ENCODE measurements at places on chromosomes 6 and 20.

- no peak for DNase-seq
These were observed 42.0 kb downstream of the FBXL4 start for GRCh38 chr6:98905759-98906158.

DNA sequence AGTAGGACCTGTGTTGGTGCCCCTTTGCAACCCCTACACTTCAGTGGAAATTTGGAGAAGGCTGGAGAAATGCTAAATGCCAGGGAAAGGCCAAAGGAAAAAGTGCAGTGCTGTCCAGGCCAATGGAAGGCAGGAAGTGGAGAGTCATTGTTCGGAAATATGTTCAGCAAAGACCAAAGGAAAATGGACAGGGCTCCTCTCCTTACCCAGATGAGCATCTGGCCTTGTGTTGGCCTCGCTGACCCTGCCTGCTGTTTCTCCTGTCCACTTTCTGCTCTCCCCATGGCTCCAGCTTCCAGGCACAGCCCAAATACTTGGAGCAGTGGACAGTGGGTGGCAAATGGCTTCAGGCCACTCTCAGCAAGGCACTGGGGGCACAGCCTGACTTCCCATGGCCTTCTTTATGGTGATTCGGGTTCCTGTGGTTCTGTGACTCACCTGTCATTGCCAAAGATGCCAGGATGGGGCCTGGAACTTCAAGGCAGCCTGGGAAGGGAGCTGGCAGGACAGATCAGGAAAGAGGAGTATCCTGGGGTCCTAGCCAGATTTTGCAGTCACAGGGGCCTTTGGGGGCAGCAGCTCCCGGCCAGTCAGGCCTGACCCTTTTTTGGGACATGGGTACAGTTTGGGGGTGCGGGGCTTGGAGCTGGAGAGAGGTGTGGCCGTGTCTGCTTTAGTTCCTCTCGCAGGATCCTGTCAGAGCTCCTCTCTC lies 190.9 kb upstream of the SLC24A3 start:
- DNase-seq: no peak

GRCh38 chr20:17613328-17614175 lies 43.7 kb downstream of the DSTN start:
- no peak for DNase-seq

GRCh38 chr20:33006776-33007375 lies 628 bp upstream of the BPIFB2 start:
- DNase-seq: no peak

DNA sequence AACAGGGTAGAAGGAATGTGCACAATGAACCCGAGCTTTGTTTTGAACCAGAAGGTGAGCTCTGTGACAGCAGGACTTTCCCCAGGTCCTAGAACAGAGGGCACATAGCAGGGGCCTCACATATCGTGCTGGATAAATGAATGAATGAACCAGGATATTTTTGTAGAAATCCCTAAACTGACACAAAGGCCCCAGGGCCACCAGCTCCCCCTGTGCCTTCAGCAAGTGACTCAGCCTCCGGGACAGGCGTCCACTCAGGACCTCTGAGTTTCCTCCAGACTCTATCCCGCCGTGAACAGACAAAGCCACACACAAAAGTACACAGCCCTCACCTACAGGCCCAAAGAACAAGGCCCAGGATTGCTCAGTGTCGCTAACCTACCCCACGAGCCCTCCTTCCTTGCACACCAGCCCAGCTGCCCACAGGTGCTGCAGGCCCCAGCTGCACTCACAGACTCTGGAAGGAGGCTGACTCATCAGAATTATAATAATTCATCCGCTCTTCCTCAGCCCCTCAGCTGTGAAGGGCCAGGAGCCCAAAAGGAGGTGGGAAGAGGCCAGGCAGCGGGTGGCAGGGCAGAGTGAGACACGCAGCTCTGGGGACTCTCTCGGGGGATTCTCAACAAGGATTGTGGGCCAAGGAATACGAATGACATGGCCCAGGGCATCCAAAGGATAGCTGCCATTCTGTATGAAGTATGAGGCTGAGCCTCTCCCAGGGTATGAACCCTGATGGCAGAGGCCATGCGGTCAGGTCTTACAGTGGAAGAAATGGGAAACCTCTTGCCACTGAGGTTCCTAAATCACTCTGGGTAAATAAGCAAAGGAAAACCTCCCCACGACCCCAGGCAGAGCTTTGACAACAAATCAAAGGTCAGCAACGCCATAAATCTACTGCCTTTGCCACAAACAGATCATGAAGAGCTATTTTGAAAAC lies 40.9 kb downstream of the SUMO4 start:
- DNase-seq: no peak

DNA sequence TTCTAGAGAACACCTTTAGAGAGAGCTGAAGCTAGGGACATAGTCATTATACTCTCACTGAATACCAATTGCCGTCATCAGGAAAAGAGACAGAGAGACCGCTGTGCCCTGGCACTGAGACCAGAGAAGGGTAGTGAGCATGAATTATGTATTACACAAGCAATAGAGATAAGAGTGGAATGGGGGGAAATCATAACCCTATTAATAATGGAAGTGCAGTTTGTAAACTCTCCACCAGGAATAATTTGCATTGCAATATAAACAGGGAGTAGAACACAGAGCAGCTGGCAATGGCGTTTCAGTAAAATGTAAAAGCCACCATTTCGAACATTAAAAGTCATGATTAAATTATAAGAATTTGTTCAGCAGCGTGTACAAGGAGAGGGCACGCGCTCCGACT lies 244.5 kb downstream of the MAFB start:
- DNase-seq: no peak

DNA sequence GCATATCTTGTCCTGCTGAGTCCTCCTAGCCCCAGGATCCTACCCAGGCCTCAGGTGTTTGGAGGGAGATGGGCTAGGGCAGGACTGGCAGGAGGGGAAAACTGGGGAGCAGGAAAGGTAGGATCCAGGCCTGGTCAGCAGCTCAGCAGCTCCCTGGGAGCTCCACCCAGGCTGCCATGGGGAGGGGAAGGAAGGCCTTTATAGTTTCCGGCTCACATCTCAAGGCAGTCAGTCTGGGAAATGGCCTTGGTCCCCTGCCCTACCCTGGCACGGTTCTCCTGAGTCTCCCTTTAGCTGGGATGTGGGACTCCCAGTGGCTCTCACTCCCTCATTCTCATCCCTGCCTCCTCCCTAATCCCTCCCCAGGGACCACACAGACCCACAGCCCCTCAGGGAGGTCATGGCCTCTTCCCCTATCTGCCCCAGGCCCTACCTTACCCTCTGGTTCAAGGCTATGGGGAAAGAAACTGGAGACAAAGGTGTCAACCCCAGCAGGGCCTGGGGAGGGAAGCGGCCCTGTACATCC lies 1.6 kb downstream of the SLC44A4 start:
- no peak for DNase-seq

DNA sequence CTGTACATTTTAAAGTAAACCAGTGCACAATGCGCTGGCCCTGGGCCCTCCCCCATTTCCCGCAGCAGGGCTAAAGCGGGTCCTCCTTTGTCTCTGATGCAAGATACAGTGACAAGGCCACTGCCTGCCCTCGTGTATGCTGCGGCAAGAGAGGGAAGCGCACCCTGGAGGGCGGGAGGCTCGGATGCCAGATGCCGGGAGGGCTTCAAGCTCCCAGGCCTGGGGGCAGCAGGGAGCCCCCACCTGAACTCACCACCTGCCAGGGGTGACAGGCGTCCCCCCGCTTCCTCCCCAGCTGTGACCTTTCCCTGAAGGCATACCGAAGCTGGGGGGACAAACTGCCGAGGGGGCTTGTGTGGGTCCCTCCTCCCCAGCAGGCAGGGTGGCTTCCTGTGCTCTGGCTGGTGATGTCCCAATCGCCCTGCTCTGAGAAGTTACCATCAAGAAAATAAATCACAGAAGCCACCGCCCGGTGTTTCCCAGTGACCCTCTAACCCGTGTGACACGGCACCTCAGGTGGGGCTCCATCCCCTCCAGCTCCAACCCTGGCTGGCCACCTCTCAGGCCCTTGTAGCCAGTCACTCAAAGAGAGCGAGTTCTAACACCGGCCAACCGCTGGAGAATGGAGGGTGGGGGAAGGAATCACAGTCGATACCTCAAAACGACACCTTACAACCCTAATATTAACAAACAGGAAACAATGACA lies 203.3 kb downstream of the PREX1 start:
- DNase-seq: no peak

DNA sequence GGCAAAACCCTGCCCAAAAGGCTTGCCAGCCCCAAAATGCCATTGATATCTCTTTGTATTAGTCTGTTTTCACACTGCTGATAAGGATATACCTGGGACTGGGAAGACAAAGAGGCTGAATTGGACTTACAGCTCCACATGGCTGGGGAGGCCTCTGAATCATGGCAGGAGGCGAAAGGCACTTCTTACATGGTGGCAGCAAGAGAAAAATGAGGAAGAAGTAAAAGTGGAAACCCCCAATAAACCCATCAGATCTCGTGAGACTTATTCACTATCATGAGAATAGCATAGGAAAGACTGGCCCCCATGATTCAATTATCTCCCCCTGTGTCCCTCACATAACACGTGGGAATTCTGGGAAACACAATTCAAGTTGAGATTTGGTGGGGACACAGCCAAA lies 28.6 kb downstream of the MBOAT1 start:
- no peak for DNase-seq

- no peak for DNase-seq
These were observed 15.0 kb downstream of the CCN2 start for GRCh38 chr6:131936156-131936555.

- DNase-seq: no peak
These were observed 117.2 kb downstream of the IPCEF1 start for GRCh38 chr6:154239392-154239791.

DNA sequence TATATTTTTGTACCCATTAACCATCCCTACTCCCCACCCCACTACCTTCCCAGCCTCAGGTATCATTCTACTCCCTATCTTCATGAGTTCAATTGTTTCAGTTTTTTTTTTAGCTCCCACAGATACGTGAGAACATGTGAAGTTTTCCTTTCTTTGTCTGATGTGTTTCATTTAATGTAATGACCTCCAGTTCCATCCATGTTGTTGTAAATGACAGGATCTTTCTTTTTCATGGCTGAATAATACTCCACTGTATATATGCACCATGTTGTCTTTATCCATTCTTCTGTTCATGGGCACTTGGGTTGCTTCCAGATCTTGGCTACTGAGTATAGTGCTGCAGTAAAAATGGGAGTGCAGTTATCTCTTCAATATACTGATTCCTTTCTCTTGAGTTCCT lies 63.5 kb downstream of the MYO6 start:
- DNase-seq: no peak

GRCh38 chr6:101259505-101259904 lies 134.0 kb upstream of the GRIK2 start:
- no peak for DNase-seq

DNA sequence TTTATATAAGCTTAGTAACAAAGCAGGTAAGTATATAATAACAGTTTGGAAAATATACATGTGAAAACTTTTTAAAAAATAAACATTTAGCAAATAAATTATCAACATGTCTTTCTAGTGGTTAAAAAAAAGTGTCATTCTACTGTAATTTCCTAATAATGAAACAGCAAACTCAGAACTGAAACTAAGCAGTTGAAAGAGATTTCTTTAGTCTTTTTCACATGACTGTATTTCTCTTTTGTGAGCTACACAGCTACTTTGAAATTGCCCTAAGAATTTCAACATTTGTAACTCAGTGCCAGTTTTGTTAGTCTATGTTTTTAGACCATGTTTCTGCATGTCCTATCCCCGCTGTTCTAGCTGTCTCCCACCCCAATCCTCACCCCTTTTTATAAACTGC lies 28.4 kb upstream of the SDHAF4 start:
- no peak for DNase-seq

DNA sequence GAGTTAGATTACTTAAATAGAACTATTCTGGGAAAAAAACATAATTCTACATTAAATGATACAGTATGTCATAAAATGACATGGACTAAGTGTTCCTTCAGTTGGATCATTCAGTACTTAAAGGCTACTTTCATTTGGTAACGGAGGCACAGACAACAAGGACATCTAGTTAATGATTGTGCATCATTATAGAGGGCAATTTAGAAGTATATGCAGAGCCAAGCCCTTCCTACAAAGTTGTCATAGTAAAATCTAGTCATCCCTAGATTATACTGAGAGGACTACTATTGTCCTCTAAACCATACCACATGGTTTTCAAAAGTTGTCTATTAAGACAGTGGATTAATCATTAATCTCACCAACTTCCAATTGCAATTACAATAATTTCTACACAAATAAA lies 53.9 kb upstream of the STXBP5 start:
- no peak for DNase-seq

- DNase-seq: no peak
These were observed 657.7 kb downstream of the QKI start for GRCh38 chr6:164072240-164072666.

- DNase-seq: no peak
These were observed 17.2 kb upstream of the SPAG4 start for GRCh38 chr20:35598476-35598875.

- DNase-seq: peak; percentile 40
These were observed 3.7 kb downstream of the FBXO5 start for GRCh38 chr6:152979116-152979515.

- DNase-seq: peak; percentile 72
These were observed 40.1 kb downstream of the ILRUN start for GRCh38 chr6:34656378-34657036.

- DNase-seq: no peak
These were observed 25.4 kb upstream of the CCN2 start for GRCh38 chr6:131976545-131977061.

GRCh38 chr6:108895571-108895970 lies 47.3 kb downstream of the ARMC2 start:
- no peak for DNase-seq

DNA sequence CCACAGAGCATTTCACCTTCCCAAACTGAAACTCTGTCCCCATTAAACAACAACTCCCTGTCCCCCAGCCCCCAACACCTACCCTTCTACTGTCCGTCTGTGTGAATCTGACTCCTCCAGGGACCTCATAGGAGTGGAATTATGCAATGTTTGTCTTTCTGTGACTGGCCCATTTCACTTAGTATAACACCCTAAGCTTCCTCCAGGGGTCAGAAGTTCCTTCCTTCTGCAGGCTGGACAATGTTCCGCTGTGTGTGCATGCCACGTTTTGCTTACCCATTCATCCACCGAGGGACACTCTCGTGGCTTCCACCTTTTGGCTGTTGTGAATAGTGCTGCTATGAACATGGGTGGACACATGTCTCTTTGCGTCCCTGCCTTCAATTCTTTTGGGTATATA lies 37.6 kb upstream of the MPC1 start:
- DNase-seq: no peak

DNA sequence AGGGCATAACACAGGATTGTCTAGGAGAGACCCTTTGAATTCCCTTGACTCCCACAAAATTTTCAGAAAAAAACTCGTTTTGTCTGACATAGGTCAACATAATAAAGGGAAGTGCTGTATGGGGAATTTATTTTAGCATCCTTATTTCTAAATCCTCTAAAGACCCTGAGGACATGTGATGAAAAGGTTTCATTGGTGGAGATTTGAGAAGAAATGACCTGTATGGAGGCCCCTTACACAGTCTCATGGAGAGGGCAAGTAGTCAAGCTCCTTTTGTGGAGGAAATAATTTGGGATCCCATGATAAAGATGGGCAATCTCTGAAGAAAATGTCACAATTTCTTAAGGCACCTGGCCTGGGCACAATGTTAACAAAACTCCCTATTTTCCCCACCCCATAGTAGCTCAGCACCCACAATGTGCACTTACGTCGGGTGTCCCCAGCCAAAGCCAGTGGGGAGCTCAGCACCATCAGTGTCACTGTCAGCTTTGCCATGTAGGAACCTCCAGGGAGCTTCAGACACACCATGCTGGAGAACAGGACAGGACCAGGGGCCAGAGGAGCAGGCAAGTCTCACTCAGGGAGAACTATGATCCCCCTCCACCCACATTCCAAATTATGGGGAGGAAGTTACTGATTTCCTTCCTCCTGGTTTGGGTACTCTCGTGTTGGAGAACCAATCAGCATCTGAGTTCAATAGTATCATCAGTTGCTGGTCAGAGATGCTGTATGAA lies at the start of gene HLA-DRB5:
Gene HLA-DRB5 (minus strand): TSS at position 591 of the 734 bp plus-strand sequence. CDS start 63 bp downstream, at position 528.
- DNase-seq: peak; percentile 89

- DNase-seq: no peak
These were observed 49.5 kb downstream of the SOBP start for GRCh38 chr6:107539409-107539808.
